ENCODE measurements at places on chromosomes 6 and 20.
A peak's percentile ranks its signal among the peaks of the same experiment; 100 is the strongest.

DNA sequence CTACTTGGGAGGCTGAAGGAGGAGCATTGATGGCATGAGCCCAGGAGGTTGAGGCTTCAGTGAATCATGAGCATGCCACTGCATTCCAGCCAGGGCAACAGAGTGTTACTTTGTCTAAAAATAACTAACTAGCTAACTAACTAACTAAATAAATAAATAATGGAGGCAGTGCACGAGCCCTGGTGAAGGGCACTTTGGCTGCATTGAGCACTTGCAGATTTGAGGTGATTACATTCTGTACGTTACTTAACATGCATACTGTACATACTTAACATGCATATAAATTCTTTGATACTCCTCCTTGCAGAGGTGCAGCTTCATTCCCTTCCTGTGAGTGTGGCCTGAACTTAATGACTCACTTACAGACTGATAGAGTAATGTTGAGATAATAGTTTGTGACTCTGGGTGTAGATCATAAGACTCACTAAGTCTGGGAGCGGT, 10.7 kb downstream of the HLA-A start:
- DNase-seq, result no peak

GRCh38 chr20:2693286-2694007, 867 bp downstream of the EBF4 start:
- peak; percentile 30 for DNase-seq

DNA sequence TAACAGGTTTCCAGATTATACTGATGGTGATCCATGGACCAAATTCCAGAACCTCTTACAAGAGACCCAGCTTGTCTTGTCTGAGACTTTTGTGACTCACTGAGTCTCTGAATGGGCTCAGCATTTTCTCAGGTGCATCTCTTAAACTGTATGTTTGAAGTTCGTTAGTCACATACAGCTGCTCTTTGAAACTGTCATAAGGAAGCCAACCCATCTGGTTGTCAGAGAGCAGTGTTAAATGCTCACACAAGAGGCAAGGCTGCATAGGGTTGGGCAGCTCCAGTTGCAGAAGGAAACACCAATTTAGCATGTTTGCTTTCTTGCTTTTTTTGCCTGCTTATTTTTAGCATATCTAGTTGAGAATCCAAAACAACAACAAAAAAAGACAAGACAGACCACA, 47.1 kb downstream of the TRIM27 start:
- DNase-seq, result no peak

GRCh38 chr6:135972150-135972549, 120.6 kb downstream of the PDE7B start:
- no peak for DNase-seq
